ENCODE measurements at places on chromosomes 4 and X.

- DNase-seq, result peak; percentile 22
Observed at GRCh38 chr4:137531986-137532868, at the start of gene PCDH18. Gene PCDH18, minus strand, starts transcription at chr4:137532494. Its CDS starts 406 bp downstream, at chr4:137532088.

DNA sequence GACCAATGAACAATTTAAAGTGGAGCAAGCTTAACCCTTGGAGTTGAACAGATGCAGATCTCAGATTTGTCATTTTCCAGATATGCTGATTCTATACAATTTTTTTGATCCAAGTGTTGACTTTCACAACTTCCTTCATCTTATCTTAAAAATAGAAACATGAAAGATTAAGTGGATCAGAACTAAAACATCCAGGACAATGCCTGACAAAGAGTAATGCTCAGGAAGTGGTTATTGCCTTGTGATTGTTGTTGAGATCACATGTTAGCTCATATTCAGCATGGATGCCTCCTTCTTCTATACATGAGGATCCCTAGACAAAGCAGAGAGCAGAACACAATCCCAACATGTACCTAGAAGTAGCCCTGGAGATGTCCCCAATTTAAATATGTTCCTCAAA, 160.9 kb downstream of the PPARGC1A start:
- DNase-seq, result no peak

GRCh38 chr4:6476893-6477292, 4.5 kb upstream of the PPP2R2C start:
- DNase-seq, result no peak

DNA sequence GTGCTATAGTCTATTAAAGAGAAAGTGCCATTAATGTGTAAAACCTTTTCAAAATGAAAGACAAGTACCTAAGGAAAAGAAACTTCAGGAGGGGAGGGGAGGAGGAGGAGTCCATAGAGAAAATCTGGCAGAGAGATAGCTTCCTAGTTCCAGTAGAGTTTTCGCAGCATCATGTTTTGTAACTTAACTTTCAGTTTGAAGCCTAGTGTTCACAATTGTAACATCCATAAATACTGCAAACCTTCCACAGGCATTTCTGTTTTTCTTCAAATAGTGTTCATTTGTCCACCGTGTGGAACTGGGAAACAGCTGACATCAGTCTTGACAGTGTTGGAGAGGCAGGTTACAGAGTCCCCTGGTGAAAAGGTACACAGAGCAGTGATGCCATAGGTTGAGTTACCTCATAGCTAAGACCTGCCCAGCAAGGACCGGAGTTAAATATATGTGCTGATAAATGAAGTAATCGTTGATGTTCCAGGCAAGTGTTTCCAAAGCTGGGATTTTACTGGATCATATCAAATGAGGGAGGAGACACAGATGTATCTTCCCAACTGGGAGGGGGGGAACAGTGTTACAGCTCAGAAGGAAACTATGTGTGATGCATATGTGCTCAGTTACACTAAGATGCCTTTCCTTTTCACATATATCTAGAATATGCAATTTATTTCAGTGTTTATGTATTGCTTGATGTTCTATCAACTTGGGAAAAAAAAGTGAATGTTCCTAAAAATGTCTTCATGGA, 369.5 kb upstream of the FAM241A start:
- no peak for DNase-seq

DNA sequence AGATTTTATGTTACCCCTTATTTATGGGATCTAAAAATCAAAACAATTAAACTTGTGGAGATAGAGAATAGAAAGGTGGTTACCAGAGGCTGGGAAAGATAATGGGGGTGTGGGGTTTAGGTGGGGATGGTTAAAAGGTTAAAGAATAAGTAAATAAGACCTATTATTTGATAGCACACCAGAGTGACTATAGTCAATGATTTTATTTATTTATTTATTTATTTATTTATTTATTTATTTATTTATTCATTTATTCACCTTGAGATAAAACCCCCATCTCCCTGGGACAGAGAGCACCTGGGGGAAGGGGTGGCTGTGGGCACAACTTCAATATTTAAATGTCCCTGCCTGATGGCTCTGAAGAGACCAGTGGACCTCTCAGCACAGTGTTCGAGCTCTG, 66.1 kb downstream of the UGT2A3 start:
- DNase-seq, result no peak

Data from small intestine (tissue), 16 donors.